NCI-H345 (cell line): ENCODE measurements at places on chromosomes 7 and 10.

DNA sequence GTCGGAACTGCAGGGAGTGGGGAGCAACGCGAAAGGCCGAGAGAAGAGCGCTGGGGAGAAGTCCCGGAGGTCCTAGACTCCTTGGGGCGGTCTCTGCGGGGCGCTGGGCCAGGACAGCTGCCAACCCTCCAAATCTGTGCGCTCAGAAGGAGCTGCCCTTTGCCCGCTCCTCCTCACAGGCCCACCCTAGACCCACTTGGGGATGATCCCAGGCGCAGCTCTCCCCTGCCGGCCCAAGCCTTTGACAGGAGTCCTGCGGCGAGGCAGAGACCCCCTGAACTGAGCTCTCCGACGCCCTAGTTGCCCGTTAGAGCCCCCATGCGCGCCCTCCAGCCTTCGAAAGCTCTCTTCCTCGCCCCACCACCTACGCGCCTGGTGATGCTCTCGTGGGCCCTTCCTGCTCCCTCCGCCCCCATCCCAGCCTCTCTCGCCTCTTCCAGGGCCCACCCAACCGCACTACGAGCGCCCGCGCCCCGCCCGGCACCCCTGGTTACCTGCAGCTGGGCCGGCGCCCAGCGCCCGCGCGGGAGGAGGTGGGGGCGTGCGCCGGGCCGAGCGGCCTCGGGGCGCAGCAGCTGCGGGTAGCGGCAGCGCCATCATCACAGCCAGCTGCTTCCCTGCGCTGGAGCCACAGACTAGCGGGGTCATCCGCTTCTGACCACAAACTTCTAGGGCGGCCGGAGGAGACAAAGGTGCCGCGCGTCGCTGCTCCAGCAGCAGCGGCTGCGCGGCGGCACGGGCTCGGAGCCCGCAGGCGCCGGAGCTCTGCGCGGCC lies 353.4 kb downstream of the DNAJB6 start:
- peak; percentile 67 for DNase-seq

DNA sequence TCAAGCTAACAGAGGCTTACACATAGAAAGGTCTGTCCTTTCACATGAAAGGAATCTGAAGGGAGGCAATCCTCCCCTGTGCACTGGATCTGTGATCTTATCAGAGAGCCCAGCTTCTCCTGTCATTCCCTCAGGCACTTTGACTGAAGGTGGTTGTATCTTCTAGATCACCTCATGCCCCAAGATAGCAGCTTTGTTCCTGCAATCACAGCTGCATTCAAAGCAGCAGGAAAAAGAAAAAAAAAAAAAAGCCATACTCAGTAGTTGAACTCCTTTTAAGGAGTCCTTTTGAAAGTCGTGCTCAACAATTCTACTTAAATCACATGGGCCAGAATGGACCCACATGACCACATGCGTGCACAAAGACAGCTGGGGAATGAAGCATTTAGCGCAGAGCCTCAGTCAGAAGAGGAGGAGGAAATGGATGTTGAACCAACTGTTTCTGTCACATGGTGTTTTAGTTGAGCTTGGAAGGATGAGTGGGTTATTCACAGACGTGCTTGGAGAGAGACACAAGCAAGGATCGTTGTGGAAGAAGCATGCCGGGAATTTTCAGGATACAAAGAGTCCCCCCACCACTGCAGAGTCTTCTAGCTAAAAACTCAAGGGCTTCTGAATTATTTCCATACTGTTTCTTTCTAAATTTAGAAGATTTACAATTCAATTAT lies 13.0 kb upstream of the PFKP start:
- no peak for DNase-seq

- DNase-seq, result no peak
Measured at GRCh38 chr10:88347022-88347421, 236.1 kb downstream of the RNLS start.

DNA sequence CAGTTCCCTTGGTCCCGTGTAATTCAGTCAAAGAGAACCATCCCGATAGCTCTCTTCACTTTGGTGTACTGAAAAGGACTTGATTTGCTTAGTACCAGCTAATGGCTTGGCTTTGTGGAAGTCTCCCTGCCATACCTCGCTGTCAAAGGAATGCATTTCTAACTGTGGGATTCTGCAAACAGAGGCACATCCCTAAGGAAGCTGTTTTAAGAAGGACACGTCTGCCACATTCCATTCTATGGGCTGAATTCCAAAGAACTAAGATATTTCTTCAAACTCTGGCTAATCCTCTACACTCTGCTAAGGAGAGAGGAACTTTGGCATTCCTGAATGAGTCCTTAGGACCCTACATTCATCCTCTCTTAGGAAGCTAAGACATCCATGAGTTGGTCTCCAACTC lies 327.9 kb downstream of the SFMBT2 start:
- no peak for DNase-seq

DNA sequence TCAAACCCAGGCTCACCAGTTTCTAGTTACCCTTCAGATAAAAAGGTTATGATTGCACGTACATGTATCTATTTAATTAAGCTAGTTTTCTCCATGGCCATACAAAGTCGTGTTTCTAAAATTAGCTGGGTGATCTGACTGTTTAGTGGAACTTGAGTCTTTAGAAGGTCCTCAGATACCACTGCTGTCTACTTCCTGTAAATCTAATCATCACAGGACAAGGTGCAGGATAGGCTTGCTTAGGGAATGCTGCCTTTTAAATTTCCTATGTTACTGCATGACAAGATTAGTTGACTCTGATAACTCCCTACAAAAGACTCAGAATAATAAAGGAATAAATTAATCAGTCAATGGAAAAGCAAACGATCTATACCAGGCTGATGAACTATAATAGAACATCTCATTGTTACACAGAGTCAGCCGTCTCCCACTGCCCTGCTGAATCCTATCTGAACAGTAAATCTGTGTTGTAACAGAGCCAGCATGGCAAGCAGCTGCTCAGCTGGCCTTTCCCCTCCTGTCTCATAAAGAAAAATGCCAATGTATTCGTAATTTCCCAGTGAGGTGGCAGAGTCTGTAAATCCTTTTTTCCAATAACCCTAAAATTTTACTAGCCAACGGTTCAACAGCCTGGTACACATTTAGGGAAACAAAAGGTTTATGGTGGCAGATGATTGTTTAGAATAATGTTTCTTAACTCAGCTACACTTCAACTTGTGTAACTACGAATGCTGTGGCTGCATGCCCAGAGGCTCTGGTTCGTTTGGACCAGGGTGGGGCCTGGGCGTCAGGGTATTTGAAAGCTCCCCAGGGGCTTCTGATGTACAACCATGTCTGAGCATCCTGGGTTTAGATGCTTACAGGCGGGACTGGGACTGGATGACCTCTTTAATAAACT lies 318.0 kb downstream of the PAXIP1 start:
- peak; percentile 29 for DNase-seq

DNA sequence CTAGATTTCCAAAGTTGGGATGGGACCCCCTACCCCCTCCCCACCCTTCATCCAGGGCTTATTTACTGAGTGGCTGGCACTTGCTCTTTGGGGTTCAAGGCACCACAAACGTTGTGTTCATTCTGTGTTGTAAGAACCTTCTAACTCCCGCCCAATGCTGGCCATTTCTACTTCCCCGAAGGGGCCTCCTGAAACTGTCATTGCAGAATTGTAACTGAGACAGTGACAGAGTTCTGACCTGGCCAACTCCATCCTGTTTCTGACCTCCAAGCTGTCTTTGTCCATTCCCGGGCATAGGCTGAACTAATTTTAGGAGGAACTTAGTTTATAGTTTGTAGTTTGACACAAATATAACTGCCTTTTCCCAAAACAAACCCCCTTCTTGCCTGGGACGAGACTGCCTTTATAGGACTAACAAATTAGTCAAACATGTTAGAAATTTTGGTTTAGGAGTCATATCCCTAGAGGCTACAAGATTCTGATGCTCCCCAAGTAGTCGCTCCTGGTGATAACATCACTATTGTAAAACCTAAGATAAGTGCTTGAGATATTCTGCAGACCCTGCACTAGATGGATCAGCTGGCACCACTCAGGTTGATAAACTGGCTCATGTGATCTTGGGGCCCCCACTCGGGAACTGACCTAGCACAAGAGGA lies 34.8 kb upstream of the ZMIZ2 start:
- DNase-seq, result no peak

- no peak for DNase-seq
Measured at GRCh38 chr7:98213296-98213887, 2.2 kb downstream of the BHLHA15 start.

GRCh38 chr10:93420091-93420490 lies 62.0 kb downstream of the MYOF start:
- no peak for DNase-seq

GRCh38 chr7:130985361-130985760 lies 251.4 kb upstream of the KLF14 start:
- DNase-seq, result no peak

- no peak for DNase-seq
Measured at GRCh38 chr7:18760631-18761445, 265.3 kb downstream of the HDAC9 start.

DNA sequence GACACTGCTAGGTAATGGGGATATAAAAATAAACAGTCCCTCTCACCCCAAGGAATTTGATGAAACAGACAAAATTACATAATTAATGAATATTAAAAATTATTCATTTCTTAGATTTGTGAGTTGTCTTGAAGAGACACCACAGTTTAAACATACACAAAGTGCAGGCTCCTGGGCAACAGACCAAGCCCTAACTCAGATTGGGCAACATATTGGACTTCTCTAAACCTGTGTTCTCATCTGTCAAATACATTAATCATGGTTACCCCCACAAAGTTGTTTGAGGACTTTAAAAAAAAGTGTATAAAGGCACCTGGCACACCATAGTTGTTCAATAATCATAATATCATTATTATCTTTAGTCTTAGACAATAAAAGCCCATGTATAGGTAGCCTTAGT lies 62.5 kb upstream of the CAPZA2 start:
- DNase-seq, result no peak

- no peak for DNase-seq
Measured at GRCh38 chr7:116219288-116219687, 8.9 kb downstream of the TES start.

GRCh38 chr10:105967256-105967655 lies 1197.2 kb downstream of the SORCS1 start:
- DNase-seq, result no peak

- DNase-seq, result no peak
Measured at GRCh38 chr10:124262971-124263370, 155.8 kb downstream of the OAT start.

- DNase-seq, result peak; percentile 77
Measured at GRCh38 chr7:2040893-2041270, 191.9 kb downstream of the MAD1L1 start.

- DNase-seq, result no peak
Measured at GRCh38 chr10:9613338-9614075, 1404.2 kb upstream of the CELF2 start.

DNA sequence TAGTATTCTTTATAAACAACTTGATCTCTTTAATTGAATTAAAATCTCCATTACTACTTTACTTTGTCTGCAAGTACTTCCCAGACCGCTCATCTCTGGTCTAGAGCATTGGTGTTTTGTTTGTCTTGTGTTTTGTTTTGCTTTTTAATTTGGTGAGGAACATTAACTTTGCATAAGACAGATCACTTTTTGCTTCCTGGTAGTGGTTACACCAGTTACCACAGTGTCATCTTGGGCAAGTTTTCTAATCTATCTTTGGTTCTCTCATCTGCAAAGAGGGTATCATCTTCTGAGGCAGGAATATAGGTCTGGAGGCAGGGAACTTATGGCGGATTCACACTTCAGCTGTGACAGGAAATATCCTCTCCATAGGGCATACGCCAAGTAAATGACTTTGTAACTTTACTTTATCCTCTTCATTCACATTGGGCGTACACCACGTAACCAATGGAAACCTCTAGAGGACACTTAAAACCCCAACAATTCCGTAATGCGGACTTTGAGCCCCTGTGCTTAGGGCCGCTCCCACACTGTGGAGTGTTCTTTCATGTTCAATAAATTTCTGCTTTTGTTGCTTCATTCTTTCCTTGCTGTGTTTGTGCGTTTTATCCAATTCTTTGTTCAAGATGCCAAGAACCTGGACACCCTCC lies 83.2 kb upstream of the JAZF1 start:
- DNase-seq, result no peak

DNA sequence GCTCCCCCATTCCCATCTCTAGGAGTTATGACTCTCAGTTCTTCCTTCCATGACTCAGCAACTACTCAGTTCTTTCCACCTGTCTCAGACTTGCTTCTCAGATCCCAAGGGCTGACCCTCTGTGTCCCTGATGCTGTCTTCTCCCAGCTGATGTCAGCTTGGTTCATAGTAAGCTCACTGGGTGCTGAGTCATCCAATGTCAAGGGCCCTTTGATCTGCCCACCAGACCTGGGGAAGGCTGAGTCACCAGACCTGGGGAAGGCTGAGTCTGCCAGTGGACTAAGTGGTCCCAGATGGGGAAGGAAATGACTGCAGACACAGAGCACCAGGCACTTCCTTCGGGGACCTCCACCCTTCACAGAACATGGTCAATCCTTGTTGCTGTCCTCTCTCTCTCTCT lies 76.1 kb upstream of the ZEB1 start:
- no peak for DNase-seq

DNA sequence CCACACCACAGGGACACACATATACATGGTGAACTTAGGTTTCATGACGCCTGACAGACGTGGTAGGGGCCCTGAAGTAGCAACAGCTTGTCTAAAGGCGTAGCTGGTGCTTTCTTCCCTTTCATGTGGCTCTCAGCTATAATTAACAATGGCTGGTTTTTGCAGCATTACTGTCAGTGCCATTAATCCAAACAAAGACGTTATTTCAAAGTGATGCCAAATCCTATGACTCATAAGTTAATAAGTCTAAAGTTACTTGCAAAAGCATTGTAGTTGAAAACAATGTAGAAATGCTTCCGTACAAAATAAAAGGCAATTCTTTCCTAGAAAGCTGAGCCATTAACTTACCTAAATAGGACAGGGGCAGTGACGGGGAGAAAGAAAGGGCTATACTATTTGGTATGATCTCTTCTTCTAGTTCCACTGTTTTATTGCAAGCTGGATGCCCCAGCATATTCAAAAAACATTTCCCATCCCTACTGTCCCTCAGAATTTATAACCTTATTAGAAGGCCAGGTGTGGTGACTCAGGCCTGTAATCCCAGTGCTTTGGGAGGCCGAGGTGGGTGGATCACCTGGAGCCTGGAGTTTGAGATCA lies 105.4 kb downstream of the ODAD2 start:
- no peak for DNase-seq

GRCh38 chr7:128755075-128755818 lies 16.1 kb downstream of the CALU start:
- no peak for DNase-seq

- DNase-seq, result no peak
Measured at GRCh38 chr7:144780071-144780608, 55.7 kb downstream of the TPK1 start.

- DNase-seq, result no peak
Measured at GRCh38 chr10:114754445-114755320, 66.9 kb upstream of the FHIP2A start.

- no peak for DNase-seq
Measured at GRCh38 chr7:106247841-106248240, 36.9 kb downstream of the NAMPT start.

- DNase-seq, result no peak
Measured at GRCh38 chr7:52211930-52212329, 823.5 kb upstream of the POM121L12 start.
